ENCODE measurements at places on chromosomes 2 and 18. TPM values are rescaled to one million over a fixed set of nuclear protein-coding genes. Genes with fewer than 3 reads are reported as not detected.

FAP gene
- total RNA-seq: 2.3 TPM

GKN2 gene
- not detected for total RNA-seq

SLC4A5 gene
- total RNA-seq: 8.3 TPM

SLC25A12 gene
- 8.0 TPM for total RNA-seq

FZD7 gene
- total RNA-seq: 2.9 TPM

RNF152 gene
- total RNA-seq: 11.5 TPM

RRM2 gene
- not detected for total RNA-seq

PPIL3 gene
- total RNA-seq: 6.9 TPM

HMSD gene
- not detected for total RNA-seq

PLGLB2 gene
- total RNA-seq: 1.8 TPM

RGPD3 gene
- not detected for total RNA-seq

POTEJ gene
- 0.52 TPM for total RNA-seq

UGT1A10 gene
- total RNA-seq: 0.99 TPM

GCKR gene
- total RNA-seq: not detected

TFCP2L1 gene
- total RNA-seq: 8.3 TPM

Data from body of pancreas (tissue), 4 donors.